ENCODE measurements at places on chromosomes 5 and 9.

DNA sequence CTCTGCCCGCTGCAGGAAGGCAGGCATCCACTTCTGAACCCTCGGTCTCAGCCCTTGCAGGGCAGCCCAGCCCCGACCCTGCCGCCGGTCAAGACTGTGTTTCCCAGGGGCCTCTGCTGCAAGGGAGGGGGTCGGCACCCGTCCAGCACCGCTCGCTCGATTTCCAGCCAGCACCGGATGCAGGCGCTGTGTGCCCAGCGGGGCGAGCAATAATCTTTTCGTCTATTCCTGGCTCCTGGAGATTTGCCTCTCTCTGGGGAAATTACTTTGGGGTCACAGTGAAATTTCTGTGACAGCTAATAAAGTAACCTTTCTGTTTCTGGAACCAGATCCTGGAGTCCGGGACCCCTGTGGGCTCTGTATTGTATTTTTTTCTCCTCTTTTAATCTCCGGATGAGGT is 155.3 kb downstream of the COL23A1 start:
- DNase-seq = no peak

GRCh38 chr9:125049212-125050049 is 93.9 kb downstream of the SCAI start:
- DNase-seq = no peak

- no peak for DNase-seq
These were observed 64.5 kb downstream of the SLF1 start for GRCh38 chr5:94682814-94683520.

- peak; percentile 95 for DNase-seq
These were observed 46.1 kb upstream of the ZBED3 start for GRCh38 chr5:77133061-77133758.

DNA sequence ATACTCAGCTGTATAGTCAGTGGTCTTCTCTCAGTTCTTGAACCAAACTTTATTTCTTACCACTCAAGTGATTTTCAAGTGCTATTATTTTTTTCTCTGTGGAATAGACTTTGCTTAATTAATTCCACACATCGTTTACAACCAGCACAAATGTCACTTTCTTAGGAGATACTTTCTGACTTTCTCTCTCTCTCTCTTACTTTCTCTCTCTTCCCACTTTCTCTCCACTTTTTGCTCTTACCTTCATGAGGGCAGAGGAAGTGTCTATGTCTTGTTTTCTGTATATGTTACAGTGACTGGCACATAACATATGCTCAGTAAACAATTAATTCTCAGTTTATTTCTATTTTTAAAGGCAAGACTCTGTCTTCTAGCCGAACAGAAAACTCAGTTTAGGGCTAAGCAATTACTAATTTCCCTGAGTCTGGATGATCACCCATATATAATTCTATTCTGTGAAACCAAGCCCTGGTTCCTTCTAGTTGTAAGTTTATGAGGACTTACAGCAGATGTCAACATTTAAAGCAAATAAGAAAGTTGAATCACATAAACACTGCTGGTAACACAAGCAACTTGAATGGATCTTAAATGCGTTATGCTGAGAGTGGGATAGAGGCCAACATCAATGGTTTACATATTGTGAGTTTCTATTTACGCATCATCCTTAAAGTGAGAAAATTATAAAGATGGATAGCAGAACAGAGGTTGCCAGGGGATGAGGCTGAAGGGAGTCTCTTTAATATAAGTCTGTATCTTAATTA is 791.4 kb downstream of the MTRR start:
- DNase-seq = no peak

DNA sequence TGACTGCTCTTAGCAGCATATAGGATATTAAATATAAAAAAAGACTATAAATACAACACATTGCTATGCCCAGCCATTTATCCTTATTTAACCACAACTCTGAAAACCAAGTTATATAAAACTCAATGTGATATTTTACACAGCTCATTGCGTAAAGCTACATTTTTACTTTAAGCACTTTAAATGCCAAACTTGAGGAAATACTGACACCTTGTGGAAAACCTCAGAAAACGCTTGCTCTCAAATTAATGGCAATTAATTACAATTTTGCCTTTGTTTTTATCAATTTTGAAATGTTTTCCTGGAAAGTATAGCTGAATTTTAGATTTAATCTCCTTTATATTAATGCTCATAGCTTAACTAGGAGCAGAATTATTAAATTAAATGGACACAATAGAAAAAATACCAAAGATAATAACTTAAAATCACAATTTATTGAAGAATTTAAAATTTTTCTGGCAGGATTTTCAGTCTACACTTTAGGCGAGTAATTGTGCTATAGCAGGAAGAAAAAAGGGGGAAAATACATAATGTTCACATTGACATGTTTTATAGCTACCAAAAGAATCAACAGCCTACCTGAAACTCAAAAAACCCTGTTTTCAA is 25.2 kb upstream of the PLAC8L1 start:
- DNase-seq = peak; percentile 1

DNA sequence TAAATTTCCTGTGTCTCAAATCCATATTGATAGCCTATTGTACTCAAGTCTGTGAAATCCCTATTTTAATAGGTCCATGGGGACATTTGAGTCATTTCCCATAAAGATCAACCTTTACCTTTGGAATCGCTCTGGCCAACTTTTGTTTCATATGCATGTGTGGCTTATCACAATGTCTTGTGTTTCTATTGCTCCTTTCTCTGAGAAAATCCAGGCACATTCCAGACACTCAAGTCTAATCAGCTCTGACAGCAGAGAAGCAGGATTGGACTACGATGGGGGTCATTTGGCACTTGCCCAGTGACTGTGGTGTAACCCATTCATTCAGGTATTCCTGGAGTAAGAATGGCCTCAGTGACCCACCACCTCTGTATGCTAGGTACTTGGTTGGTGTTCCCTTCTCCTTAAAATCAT is 48.4 kb downstream of the ACTBL2 start:
- DNase-seq = no peak

GRCh38 chr9:76603448-76603895 is 144.5 kb downstream of the GCNT1 start:
- no peak for DNase-seq

- no peak for DNase-seq
These were observed 165.8 kb upstream of the WWC1 start for GRCh38 chr5:168125445-168126199.

- DNase-seq = no peak
These were observed 82.3 kb downstream of the CRB2 start for GRCh38 chr9:123438321-123438720.

- DNase-seq = no peak
These were observed 10.6 kb upstream of the SLC6A19 start for GRCh38 chr5:1190837-1191239.
